Ureter (tissue), 1 donor: ENCODE measurements at places on chromosomes 7 and 10. TPM values are rescaled to one million over a fixed set of nuclear protein-coding genes. Genes with fewer than 3 reads are reported as not detected.

TACR2 gene
- total RNA-seq, result 5.6 TPM

SPDYE8 gene
- not detected for total RNA-seq

CRPPA gene
- total RNA-seq, result 3.6 TPM

ADRA2A gene
- total RNA-seq, result 7.2 TPM

PAX4 gene
- total RNA-seq, result not detected

CALHM2 gene
- 25.1 TPM for total RNA-seq

PNLIPRP2 gene
- not detected for total RNA-seq

RBP4 gene
- total RNA-seq, result 3.3 TPM

MLXIPL gene
- total RNA-seq, result 4.6 TPM

VSTM2A gene
- 1.4 TPM for total RNA-seq

CACNB2 gene
- 14.3 TPM for total RNA-seq

EN2 gene
- not detected for total RNA-seq

TWIST1 gene
- total RNA-seq, result 3.7 TPM

ZPBP gene
- 1.2 TPM for total RNA-seq

OR2A5 gene
- not detected for total RNA-seq

SFTPD gene
- total RNA-seq, result 0.89 TPM

RASA4B gene
- 10.9 TPM for total RNA-seq

NDUFB8 gene
- 152 TPM for total RNA-seq

SUGCT gene
- total RNA-seq, result 3.1 TPM

EFCAB10 gene
- not detected for total RNA-seq

IL2RA gene
- 2.2 TPM for total RNA-seq

POLR2J2 gene
- 17.3 TPM for total RNA-seq

PCLO gene
- total RNA-seq, result 17.7 TPM

HOXA11 gene
- 16.6 TPM for total RNA-seq
